GM13977 (cell line): ENCODE measurements at places on chromosomes 2 and 18.

GRCh38 chr2:111057045-111057444 lies 63.7 kb upstream of the BCL2L11 start:
- DNase-seq = no peak

GRCh38 chr18:64330161-64330560 lies 181.3 kb upstream of the LINC00305 start:
- DNase-seq = peak; percentile 11

GRCh38 chr2:166491461-166491860 lies 2.6 kb downstream of the SCN7A start:
- no peak for DNase-seq

DNA sequence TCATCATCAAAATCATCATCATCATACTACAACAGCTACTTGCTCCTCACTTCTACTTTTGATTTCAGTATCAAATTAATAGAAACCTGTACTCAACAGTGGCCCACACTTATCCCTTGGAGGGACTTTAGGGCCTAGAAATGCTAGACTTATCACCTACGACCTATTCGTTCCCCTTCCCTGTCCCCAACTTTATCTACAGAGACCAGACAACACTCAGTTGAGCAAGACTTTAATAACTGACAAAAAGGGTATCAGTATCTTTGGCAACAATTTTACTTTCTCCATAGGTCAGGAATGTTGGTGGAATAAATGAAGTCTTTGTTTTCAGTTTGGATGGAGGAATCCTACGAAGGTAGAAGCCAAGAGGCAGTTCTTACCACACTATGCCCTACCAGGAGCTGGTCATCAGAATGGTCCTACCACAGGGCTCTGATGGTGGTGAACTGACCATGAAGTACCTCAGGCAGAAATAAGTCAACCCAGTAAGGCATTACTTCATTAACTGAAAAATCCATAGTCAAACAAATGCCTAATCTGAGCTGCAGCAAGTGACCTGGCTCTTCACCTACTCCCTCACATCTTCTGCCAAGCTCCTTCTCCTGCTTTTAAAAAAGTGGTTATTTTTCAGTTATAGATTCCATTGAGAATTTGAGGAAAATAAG lies 26.6 kb downstream of the MBD2 start:
- no peak for DNase-seq

- DNase-seq = no peak
Observed at GRCh38 chr2:40281021-40281940, 170.6 kb downstream of the SLC8A1 start.

GRCh38 chr2:193965263-193965662 lies 1691.8 kb upstream of the SLC39A10 start:
- DNase-seq = no peak

DNA sequence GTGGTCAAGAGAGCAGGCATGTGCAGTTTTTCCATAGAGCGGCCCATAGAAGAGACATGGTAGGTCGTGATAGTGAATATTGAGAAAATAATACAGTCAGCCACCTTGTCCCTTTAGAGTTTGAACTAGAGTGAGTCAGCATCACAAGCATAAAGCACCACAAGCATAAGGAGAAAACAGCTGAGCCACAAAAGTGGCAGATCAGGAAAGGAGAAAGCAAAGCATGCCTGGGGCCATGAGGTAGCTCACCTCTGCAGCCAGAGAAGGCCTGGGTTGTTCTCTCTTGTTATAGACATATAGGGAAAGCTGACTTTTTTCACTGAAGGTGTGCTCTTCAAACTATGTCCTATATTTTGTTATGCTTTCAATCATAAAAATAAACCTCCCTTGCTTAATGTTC lies 879.0 kb downstream of the DSC3 start:
- no peak for DNase-seq

GRCh38 chr2:217475101-217475500 lies 527.7 kb downstream of the TNS1 start:
- no peak for DNase-seq

- no peak for DNase-seq
Observed at GRCh38 chr2:98932778-98933343, 3.2 kb downstream of the CRACDL start.

GRCh38 chr2:19971691-19972090 lies 18.2 kb downstream of the WDR35 start:
- DNase-seq = no peak

DNA sequence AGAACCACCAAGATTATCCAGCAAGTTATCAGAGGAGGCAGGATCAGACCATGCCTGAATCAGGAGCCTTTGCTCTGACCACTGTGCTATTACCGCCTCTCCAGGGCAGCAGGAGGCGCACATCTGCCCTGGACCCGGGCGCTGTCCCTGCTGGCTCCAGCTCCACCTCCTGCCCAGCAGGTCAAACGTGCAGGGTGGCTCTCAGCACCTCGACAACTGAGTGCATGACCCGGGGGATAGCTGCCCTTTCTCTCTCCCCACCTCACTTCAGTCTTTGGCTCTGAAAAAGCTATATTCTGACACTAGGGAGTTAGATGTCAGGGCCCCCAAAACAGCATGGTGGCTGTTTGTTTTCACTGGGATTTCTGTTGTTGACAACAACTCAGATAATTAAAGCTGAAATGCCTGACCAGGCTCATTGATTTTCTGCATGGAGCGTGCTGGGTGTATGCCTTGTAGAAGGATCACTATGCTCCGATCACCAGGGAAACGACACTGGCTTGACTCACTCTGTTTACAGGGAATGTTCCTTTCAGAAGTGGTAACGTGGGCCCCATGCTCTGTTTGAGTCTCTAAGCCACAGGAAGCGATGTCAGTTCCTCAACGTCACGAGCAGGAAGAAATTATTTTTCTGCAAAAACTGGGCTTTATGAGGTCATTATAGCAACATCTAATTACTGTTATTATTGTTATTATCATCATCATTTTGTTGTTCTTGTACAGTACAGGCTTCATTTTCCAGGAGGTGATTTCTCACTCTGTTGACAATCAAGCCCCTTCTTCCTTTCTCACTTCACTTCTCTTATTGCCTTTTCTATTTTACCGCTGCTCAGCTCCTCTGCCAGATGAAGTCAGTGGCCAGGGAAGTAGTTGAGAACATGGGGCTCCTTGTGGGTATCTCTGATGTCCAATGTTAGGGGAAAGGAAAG lies 125.6 kb downstream of the PLB1 start:
- DNase-seq = no peak

DNA sequence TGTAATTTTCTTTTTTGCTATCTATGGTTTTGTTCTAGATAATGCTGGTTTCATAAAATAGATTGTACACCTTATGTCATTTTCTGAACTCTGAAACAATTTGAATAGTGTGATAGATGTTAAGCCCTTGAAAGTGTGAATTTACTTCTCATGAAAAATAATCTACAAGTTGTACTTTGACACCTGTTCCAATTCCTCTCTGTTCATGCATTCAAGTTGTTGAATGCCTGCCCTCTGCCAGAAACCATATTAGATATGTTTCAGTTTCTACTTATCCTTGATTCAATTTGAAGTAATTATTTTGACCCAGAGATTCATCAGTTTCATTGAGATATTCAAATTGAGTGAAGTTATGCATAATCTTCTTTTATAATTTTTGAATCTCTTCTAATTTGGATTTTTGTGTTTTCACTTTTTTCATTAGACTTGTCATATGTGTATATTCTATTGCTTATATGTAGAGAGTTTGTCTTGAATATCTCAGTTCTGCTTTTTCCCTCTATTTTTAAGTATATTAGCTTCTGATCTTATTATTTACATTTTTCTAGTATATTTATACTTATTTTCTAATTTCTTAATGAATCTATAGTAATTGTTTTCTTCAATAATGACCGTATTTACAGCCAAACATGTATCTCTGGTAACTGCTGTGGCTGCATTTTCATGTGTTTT lies 143.3 kb upstream of the TACR1 start:
- DNase-seq = peak; percentile 6

- no peak for DNase-seq
Observed at GRCh38 chr18:37572736-37573135, 7.1 kb upstream of the CELF4 start.

GRCh38 chr18:23929362-23929930 lies 85.1 kb upstream of the TTC39C start:
- no peak for DNase-seq

GRCh38 chr2:56260415-56260814 lies 76.6 kb downstream of the CCDC85A start:
- DNase-seq = no peak

GRCh38 chr18:11981192-11981542 lies at the start of gene IMPA2:
Gene IMPA2 (plus strand): TSS chr18:11981507. CDS start chr18:11981670, 163 bp downstream.
- DNase-seq = no peak

DNA sequence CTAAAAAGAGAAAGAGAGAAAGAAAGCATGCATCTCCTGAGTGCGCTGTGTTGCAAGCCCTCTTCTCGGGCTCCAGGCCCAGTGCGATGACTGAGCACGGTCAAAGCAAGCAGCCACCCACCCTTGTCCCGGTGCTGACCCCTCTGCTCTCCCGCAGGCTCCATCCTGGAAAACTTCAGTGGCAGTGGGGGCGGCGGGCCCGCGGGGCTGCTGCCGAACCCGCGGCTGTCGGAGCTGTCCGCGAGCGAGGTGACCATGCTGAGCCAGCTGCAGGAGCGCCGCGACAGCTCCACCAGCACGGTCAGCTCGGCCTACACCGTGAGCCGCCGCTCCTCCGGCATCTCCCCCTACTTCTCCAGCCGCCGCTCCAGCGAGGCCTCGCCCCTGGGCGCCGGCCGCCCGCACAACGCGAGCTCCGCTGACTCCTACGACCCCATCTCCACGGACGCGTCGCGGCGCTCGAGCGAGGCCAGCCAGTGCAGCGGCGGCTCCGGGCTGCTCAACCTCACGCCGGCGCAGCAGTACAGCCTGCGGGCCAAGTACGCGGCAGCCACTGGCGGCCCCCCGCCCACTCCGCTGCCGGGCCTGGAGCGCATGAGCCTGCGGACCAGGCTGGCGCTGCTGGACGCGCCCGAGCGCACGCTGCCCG lies 252.5 kb downstream of the GLI2 start:
- DNase-seq = peak; percentile 9

- DNase-seq = no peak
Observed at GRCh38 chr2:535222-535621, 142.0 kb downstream of the TMEM18 start.

- DNase-seq = no peak
Observed at GRCh38 chr2:96256611-96257113, 9.1 kb downstream of the TMEM127 start.

DNA sequence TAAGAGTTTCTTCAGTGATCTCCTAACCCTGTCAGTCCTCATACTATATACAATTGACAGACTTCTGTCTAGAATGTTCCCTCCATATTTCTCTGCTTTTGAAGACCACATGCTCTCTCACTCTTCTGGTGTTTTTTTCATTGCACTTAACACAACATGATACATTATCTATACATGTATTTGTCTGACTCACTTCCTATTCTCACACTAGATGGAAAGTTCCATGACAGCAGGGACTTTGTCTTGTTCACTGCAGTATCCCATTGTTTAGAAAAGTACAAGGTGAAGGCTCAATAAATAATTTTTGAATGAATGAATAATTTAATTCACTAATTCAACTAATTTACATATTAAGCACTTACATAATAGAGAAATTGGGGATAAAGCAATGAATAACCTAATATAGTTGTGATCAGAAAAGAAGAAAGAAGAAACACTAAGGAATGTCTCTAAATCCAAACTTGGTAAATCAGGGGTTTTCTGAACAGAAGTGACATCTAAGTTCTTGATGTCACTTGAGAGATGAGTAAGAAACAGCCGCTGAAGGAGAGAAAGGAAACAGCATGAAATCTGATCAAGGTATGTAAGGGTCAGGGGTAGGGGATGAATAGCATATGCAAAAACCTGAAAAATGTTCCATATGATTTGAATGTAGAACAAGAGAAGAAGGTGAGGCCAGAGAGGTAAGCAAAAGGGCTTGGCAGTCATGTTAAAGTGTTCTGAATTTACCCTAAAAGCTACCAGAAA lies 42.4 kb downstream of the MBD2 start:
- peak; percentile 25 for DNase-seq

DNA sequence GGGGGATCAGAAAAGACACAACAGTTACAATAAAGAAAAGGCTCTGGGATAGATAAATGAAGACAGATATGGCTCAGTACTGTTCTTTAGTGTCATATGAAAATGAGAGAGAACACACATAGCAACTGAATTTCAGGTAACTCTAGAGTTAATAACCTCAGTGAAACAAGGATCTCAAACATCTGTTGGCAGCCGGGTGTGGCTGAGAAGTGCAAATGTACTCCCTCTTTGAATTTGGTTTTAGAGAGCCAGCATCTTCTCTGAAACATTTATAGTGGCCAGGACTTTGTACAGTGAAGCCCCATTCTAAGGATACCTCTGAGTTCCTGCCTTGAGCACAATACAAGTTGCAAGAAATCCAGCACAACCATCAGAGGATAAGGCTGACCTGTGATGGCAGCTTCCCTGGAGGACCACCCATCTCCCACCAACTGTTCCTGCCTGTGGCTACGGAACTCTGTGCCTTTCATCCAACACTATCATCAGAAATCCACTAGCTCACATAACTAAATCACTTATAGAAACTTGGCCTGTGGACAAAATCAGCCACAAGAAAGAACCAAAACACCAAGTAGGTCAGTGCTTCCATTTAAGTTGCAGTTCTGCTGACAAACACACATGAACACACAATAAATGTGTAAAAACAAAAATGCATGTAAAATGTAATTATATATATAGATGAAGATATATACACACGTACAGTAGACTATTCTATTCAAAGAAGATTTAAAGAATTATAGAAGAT lies 37.3 kb upstream of the PEX13 start:
- no peak for DNase-seq

DNA sequence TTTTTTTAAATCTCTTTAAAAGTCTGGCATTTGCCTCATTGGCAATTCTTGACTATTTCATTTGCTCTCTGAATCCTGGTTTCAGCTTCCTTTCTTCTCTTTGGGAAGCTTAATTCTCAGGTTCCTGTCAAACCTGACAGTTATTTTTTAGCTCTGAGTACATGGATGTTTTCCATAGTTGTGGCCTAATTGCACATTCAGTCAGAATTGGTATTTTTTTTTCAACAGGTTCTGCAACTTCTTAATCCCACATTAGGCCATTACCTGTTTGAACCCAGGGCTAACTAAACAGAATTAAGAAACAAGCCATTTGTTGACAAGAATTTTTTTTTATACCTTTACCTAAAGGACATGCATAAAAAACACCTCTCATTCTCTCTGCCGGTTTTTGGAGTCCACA lies 338.8 kb downstream of the SETBP1 start:
- no peak for DNase-seq
